Stimulated activated CD4-positive, alpha-beta T cell treated with anti-CD3 and anti-CD28 coated beads, Interleukin-1b, Interleukin-23, amount 100 ng/mL, for 4 hours (primary cell): ENCODE measurements at places on chromosomes 1 and 21.

- DNase-seq: no peak
Observed at GRCh38 chr1:224558904-224559303, 57.2 kb upstream of the CNIH3 start.

DNA sequence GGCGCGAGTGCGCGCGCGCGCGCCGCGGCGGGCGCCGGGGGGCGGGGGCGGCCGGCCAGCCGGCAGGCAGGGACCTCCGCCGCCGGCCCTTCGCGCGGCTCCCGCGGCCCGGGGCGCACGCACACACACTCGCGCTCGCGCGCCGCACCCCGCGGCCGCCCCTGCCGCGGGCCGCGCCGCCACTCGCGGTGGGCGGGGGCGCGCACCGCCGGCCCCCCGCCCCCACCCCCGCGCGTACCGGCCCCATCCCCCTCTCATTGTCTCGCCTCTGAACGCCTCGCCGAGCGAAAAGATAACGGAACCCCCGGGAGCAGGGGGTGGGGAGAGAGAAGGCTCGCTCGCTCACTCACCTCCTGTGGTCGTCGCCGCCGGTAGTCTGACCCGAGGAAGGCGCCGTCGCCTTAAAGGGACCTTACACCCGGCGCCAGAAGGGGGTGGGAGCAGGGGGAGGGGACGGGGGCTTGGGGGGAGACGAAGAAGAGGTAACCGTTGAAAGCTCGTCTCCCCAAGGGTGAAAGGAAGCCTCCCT lies 428 bp downstream of the POGZ start:
- DNase-seq: peak; percentile 41

- no peak for DNase-seq
Observed at GRCh38 chr1:10537082-10537766, 62.5 kb downstream of the PEX14 start.

DNA sequence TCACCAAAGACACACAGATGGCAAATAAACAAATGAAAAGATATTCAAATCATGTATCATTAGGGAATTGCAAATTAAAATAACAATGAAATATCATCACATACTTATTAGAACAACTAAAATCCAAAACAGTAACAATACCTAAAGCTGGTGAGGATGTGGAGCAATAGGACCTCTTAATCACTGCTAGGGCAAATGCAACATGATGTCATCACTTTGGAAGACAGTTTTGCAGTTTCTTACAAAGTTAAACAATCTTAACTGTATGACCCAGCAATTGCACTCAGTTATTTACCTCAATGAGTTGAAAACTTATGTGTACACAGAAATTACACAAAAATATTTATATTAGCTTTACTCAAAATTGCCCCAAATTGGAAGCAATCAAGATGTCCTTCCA lies 47.3 kb downstream of the SELENOF start:
- DNase-seq: no peak

DNA sequence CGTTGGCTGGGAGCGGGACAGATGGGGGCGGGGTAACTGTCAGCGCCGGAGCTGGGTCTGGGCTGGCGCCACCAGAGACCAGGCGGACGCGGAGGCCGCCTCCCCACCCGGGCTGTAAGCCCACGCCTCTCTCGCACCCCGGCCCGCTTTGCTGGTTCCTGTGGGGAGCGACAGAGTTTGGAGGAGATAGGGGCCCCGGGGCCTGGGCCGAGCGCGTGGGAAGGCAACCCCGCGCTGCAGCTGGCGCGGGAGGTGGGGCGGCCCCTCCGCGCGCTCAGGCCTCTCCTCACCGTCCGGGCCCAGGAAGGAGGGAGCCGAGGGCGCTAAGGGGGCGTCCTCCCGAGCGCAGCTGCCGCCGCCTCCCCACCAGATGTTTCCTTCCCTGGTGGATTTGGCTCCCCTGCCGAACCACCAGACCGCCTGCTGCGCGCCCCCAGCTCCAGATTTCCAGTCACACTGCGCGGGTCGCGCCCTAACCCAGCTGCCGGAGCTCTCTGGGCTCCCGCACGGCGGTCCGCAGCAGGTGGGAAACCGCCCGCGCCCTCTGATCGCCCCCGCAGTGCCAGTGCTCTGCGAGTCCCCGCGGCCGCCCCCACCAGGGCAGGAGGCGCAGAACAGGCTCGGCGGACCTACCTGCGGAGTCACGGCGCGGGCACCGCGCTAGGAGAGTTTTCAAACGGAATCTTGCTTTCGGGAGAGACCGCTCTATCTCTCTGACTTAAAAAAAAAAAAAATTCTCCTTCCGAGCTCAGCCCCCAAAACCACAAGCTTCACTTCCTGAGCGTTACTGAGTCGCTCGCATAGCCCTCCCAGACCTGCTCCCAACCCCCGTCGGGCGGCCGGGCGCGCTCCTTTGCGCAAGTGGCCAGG lies 1.1 kb downstream of the GFI1 start:
- peak; percentile 85 for DNase-seq

DNA sequence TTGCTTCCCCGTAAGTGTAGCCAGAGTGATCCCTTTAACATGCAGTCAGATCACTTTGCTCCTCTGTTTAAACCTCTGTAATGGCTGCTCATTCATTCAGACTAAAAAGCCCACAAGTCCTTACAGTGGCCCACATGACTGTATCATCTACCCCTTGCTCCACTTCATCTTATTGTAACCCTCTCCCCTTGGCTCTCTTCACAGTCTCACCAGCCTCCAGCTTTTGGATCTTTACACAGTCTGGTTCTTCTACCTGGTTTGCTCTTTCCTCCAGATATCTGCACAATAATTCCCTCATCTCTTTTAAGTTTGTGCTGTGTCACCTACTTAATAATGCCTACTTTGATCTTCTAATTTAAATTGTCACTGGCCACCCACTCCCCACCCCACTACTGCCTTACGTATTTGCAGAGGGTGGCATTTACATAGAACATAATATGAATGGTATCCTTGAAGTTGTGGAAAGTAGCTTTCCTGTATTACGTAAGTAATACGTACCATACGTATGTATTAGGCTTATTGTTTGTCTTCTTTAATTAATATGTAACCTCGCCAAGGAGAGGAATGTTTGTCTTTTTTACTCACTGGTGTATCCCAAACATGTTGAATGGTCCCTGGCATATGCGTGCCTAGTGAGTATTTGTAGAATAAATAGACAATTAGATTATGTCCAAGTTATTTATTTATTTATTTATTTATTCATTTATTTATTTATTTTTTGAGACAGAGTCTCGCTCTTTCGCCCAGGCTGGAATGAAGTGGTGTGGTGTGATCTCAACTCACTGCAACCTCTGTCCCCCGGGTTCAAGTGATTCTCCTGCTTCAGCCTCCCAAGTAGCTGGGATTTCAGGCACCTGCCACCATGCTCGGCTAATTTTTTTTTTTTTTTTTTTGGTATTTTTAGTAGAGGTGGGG lies 48.6 kb downstream of the TSNAX start:
- no peak for DNase-seq

GRCh38 chr1:6180707-6181311 lies 688 bp upstream of the CHD5 start:
- DNase-seq: no peak

GRCh38 chr1:170360601-170361000 lies 171.4 kb upstream of the GORAB start:
- no peak for DNase-seq

DNA sequence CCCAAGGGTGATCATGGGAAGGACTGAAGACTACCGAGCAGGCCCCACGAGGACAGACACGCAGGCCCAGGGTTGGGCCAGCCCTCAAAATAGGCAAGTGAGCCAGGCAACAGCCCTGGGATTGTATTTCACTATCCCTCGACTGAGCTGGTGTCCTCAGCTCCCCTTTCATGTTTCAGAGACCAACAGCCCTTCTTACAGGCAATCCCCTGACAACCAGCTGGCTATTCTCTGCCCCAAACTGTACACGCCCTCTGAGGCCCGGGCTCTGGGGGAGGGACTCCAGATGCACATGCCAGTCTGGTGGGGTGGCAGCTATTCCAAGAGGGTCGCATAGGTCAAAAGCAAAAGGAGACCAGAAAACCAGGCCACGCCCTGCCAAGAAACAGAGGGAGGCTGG lies 243.0 kb downstream of the TOMM20 start:
- DNase-seq: no peak

DNA sequence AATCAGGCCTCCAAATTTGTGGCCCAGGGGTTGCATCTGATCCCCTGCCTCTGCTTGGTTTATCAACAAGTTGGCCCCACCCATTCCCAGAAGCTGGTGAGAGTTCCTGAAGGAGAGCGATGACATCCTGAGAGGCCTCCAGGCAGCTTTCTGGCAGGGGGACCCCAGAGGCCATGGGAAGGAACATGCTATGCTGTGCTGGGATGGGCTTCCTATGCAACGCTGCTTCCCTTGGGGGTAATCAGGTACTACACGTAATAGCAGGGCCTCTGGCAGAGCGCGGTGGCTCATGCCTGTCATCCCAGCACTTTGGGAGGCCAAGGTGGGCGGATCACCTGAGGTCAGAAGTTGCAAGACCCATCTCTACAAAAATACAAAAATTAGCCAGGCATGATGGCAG lies 8.4 kb upstream of the MTF1 start:
- no peak for DNase-seq

DNA sequence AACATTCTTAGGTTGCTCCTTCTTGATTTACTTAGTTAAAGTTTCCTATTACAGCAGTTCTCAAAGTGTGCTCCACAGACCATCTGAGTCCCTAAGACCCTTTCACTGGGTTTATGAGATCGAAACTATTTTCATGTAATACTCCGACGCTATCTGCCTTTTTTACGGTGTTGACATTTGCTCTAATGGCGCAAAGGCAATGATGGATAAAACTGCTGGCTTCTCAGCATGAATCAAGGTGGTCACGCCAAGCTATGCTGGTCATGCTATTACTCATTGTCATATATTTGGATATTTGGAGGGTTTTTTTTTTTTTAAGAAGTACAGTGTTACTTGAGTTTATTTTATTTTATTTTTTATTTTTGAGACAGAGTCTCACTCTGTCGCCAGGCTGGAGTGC lies 235.1 kb downstream of the KIF26B start:
- no peak for DNase-seq

GRCh38 chr1:206600527-206600926 lies 11.7 kb downstream of the EIF2D start:
- no peak for DNase-seq

- no peak for DNase-seq
Observed at GRCh38 chr1:85321237-85321964, 45.0 kb upstream of the BCL10 start.

DNA sequence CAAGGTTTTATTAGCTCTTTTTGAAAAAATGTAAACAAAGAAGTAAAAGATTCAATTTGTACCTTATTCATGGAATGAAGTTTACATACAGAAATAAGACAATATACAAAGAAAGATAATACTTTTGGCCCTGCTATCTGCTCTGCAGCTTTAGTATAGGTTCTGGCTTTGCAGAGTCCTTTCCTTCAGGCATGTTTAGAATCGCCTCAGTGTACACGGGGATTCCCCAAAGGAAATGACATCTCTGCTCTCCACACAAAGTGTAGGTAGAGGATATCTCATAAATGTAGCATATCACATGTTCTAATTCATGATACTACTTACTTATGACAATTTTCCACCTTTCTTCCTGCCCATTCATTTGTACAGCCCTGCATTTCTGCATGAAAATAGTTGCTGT lies 222.6 kb upstream of the DPYD start:
- DNase-seq: no peak

- DNase-seq: no peak
Observed at GRCh38 chr1:186149591-186149990, 225.5 kb downstream of the TPR start.

GRCh38 chr1:216034506-216034905 lies 388.7 kb downstream of the USH2A start:
- no peak for DNase-seq

DNA sequence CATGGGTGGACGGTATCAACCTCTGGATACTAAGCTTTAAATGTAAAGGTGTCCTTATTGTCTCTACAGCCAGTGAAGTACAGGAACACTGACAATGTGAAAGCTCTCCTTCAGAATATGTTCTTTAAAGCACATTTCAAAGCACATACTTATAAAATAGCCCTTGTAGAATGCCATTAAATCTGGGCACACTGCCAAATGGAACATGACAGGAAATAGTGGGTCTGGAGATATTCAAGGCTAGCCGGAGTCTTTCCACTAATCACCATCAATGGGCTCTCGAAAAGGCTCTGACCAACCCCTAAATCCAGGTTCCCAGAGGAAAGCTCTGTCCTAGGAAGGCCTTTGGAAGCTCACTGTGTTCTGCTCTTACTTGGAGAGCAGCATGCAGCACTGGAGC lies 46.6 kb downstream of the PLD5 start:
- DNase-seq: no peak

GRCh38 chr1:38512789-38513188 lies 346.8 kb downstream of the RRAGC start:
- no peak for DNase-seq

DNA sequence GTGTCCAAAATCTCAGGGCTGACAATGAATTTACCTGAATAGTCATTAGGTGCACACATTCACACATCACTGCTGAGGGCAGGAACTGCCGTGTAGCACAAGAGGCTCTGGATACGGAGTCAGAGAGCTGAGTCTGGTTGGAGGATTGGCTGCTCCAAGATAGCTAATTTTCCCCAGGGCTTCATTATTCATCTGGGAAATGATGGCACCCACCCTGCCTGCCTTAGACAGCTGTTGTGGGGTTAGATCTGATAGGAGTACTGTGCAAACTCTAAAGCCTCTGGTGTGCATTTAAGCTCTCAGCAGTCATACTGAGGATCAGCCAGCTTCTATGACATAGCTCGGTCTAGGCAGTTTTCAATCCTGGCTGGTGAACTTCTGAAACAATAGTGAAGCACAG lies 67.0 kb downstream of the LMX1A start:
- DNase-seq: no peak

GRCh38 chr1:208171616-208172422 lies 72.4 kb downstream of the PLXNA2 start:
- no peak for DNase-seq

DNA sequence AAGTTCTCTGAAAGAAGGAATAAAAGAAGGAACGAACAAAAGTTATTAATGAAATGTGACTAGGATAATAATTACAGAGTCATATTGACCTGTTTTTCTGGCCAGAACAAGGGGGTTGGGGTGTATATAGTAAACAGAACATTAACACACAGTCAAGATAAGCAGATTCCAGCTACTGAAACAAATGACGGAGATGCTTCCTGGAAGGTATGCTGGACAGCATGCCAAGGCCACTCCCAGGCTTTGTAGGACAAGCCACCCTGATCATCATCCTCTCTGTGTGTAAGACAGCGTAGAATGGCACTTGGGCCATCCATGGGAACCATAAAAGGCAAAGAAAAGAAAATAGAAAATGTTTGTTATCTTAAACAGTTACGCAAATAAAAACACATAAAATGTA lies 120.7 kb downstream of the TGFBR3 start:
- DNase-seq: no peak

DNA sequence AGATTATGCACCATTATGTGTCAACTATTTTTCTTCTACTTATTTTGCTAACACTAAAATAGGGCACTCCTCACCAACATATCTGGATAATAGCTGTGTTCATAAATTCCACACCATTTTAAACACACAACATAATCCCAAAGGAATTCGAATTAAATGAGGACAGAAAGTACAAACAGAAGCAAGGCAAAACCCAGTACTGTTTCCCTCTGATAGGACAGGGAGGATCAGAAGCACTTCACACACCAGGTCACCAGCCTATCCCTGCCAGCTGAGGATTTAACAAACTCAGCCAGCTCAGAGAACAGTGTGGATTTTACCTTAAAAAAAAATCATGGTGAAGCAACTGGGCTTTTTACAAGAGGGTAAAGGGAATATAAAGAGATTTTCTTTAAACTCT lies 20.0 kb downstream of the CRYZ start:
- DNase-seq: no peak

- no peak for DNase-seq
Observed at GRCh38 chr1:41362357-41362721, 1.1 kb downstream of the FOXO6 start.
